Adrenal gland (tissue), 19 donors: ENCODE measurements at places on chromosomes 7 and 10. TPM values are rescaled to one million over a fixed set of nuclear protein-coding genes. Genes with fewer than 3 reads are reported as not detected.

The GRID2IP gene
- total RNA-seq: not detected

The CCL24 gene
- not detected for total RNA-seq

The FXYD4 gene
- not detected for total RNA-seq

- no peak overlapping the region for H3K27ac ChIP-seq
- no peak for DNase-seq
- H3K4me1 ChIP-seq: no peaks in the 10 kb centered on the region
- H3K36me3 ChIP-seq: no peaks in the 10 kb centered on the region
- H3K27me3 ChIP-seq: no peaks in the 10 kb centered on the region
Observed at GRCh38 chr7:15559416-15559928, 2.3 kb downstream of the AGMO start.

- no peaks in the 10 kb centered on the region for H3K4me1 ChIP-seq
- H3K36me3 ChIP-seq: no peaks in the 10 kb centered on the region
- H3K27ac ChIP-seq: no peak overlapping the region
Observed at GRCh38 chr10:132299371-132300336, 8.1 kb downstream of the STK32C start.
